HS-5 (cell line): ENCODE measurements at places on chromosomes 16 and 17.

DNA sequence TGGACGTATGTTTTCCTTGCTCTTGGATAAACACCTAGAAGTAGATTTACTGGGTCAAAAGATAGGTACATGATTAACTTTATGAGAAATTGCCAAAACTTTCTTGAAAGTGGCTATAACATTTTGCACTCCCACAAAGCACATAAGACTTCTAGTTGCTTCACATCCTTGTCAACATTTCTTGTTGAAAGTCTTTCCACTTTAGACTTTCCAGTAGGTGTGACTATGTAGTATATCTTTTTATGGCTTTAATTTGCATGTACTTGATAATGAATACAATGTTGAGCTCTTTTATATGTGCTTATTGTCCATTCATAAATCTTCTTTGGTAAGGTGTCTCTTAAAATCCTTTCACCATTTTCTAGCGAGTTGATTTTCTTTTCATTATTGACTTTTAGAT lies 241.2 kb upstream of the RPL38 start:
- DNase-seq = no peak

GRCh38 chr16:50841081-50841886 lies 99.4 kb downstream of the CYLD start:
- no peak for DNase-seq

- DNase-seq = no peak
These were observed 393.5 kb upstream of the SOX9 start for GRCh38 chr17:71727292-71727691.

DNA sequence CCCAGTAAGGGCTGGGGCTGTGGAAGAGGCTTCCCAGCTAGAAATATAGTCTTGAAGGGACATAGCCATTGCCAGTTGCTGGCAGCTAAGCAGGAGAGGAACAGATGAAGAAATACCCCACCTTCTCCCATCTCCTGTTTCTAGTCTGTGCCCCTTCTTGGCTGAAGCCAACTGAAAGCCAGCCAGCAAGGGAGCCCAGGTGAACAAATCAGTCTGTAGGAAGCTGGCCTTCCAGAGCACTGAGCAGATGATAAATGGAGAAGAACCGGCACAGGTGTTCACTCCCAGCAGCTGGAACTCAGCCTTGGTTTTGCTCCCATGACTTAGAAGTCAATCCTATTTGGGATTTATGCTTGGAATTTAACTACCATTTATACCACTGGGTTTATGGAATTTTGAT lies 69.2 kb upstream of the DHX40 start:
- DNase-seq = no peak
